H9 (cell line): ENCODE measurements at places on chromosomes 7 and 10. TPM values are rescaled to one million over a fixed set of nuclear protein-coding genes. Genes with fewer than 3 reads are reported as not detected.

The DNAJB9 gene
- total RNA-seq: 11.3 TPM in 2 replicates

The PRSS37 gene
- total RNA-seq: not detected in 2 replicates

DNA sequence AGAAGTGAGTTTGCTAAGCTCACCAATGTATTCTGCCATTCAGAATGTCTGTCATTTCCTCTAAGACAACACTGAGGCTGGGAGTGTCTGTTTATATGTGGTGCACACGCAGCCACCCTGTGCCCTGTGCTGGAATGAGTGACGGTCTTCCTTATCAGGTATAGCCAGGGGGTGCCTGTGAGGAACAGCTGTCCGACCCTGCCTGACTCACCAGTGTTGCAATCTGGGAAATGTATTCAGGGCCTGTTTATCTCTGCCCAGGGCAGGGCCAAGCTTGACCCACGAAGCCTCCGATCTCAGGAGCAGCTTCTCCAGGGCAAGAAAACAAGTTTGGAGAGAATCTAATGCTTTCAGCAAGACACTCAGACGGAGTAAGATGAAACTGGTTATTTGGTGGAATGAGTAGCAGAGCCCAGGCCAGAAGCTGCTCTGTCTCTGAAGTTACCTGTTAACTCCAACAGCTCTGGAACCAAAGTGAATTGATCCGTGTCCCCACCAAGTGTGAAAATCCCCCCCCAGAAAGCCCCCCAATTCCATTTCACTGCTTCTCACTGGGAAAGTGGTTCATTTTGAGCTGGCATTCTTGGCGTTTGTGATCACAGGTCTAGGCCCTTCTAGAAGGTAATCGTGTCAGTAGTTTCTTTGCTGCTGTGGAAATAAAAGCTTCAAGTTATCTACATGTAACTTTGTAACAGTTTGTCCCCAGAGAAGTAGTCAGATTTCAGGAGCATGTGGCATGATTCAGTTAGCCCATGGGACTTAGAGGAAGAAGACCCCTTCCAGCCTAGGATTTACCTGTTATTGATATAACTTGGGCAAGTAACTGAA is 6.1 kb upstream of the UBE2H start:
- DNase-seq: no peak

DNA sequence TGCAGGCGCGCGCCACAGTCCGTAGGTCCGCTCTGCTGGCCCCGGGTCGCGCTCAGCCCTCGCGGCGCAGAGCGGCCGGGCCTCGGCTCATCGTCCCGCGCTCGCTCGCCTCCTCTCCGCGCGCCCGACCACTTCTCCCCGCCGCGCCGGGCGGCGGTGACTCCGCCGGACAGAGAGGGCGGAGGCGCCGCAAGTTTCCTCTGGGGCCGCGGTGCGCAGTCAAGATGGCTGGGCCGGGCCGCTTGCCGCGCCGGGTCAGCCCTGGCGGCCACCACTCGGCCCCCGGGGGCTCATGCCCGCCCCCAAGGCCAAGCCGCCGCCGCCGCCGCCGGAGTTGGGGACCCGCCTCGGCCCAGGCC is 441 bp downstream of the FZD8 start:
- no peak for DNase-seq

DNA sequence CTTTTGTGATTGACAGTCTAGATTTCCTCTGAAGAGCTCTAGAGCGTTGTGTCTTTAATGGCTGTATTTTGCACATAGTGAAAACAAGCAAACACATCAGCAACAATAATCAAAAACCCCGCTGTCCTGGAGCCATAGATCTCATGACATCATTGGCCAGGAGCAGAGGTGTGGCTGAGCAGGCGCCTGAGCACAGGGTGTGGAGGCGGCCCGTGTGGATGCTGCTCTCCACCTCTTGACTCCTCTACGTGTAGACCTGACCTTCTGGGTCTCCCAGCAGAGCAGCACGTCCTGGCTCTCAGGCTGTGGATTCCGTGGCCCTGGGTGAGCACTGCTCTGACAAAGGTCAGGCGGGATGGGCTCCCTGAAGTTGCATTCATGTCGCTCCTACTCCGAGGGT is 63.0 kb upstream of the INSYN2A start:
- DNase-seq: no peak

GRCh38 chr7:85583131-85583953 is 396.5 kb upstream of the SEMA3D start:
- DNase-seq: no peak

- no peak for DNase-seq
These were observed 814.6 kb downstream of the LRMDA start for GRCh38 chr10:76245951-76246495.

- DNase-seq: no peak
These were observed 111.8 kb upstream of the FOXP2 start for GRCh38 chr7:114302858-114303257.

DNA sequence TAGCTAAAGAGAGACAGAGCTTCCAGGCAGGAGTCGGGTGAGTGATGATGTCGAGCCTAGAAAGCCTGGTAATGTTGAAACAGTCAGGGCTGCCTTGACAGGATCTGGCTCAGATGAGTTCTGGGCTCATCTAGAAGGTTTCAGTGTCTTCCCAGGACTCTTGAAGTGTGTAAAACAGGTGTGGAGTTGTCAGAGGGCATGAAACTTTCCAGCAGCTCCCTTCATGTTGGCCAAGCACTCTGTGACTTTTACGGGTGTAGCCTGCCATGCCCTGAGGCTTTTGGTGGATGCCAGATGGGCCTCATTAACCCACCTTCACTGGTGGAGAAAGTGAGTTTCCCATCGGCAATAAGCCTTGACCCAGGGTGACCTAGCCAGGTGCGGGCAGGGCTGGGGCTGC is 66.4 kb upstream of the PDCD4 start:
- no peak for DNase-seq

The SFTPA2 gene
- total RNA-seq: not detected in 2 replicates

The BMPER gene
- total RNA-seq: 0.20 and 0.57 TPM in 2 replicates

DNA sequence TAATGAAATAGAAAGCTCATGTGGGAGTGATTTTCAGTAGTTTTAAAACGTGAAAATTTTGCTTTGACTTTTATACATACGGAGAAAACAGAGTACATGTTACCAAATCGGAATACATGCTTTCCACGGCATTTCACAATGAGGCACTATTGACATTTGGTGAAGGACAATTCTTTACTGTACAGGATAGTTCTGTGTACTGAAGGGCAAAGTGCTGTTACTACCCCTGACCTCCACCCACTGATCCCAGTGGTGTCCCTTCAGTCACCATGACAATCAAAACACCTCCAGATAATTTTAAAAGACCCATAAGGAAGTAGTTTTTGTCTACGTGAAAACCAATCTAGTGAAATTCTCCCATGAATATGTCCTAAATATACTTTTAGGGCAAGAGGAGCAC is 33.1 kb upstream of the ANK3 start:
- no peak for DNase-seq

- DNase-seq: peak; percentile 36
These were observed 49.0 kb upstream of the EN2 start for GRCh38 chr7:155408651-155409586.

DNA sequence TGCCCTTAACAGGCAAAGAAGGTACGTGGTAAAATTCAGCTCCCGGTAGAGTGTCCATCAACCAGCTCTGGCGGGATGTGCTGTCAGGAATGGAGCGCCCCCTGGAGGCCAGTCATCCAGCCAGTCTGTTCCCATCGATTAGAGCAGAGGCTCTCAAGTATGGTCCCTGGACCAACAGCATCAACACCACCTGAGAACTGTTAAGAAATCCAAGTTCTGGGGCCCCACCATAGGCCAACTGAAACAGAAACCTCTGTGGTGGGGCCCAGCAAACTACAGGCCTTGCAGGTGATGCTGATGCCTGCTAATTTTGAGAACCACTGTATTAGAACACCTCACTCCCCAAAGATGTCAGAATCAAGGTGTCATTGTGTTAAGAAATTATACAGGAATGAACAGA is 109.2 kb downstream of the DPY19L1 start:
- peak; percentile 83 for DNase-seq

The VSIR gene
- total RNA-seq: 0.11 and 0.31 TPM in 2 replicates

DNA sequence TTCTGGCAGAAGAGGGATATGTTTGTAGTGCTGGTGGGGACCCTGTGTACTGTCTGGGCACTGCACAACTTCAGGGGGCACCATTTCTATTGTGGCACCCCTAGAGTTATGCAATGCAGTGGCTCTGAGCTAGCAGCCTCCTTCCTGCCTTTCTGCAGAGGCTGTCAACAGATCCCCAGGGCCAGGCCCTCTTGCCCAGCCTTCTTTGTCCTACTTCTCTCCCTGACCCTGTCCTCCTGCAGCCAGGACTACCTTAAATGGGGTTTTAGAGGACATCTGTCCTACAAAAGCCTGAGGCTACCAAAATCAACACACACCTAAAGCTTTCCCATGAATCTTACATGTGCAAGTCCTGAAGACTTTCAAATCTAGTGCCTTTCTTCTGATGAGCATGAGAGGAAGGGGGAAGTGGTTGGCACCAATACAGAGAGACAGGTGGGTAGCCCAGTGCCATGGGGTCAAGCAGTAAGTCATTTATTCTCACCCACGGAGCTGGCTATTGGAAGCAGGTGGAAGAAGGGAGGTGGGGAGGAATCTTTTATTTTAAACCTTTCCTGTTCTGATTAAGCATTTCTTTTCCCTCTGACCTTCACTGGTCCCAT is 2.4 kb downstream of the SPOCK2 start:
- peak; percentile 23 for DNase-seq

DNA sequence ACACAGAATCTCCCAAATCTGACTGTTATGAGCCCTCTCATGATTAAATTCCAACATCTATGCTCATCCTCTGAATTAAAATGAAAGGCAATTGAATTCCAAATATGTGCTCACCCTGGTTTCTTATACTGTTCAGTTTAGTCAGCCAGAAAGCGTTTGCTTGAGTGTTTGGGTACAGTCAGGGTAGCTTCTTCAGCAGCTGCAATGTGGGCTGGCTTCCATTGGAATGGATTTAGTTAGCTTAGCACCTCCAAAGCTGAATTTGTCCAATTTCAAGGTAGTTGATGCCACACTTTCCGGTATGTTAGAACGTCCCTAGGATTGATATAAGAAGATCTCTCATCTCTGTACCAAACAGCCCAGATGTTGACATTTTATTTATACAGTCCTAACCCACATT is 9.3 kb downstream of the KLHL7 start:
- DNase-seq: no peak

The TET1 gene
- total RNA-seq: 52.1 and 53.4 TPM in 2 replicates

The DOCK4 gene
- total RNA-seq: 4.8 and 4.9 TPM in 2 replicates

The CALML5 gene
- total RNA-seq: not detected in 2 replicates

The IGFBP1 gene
- not detected in 2 replicates for total RNA-seq

GRCh38 chr10:602391-603005 is 87.0 kb downstream of the DIP2C start:
- DNase-seq: no peak

DNA sequence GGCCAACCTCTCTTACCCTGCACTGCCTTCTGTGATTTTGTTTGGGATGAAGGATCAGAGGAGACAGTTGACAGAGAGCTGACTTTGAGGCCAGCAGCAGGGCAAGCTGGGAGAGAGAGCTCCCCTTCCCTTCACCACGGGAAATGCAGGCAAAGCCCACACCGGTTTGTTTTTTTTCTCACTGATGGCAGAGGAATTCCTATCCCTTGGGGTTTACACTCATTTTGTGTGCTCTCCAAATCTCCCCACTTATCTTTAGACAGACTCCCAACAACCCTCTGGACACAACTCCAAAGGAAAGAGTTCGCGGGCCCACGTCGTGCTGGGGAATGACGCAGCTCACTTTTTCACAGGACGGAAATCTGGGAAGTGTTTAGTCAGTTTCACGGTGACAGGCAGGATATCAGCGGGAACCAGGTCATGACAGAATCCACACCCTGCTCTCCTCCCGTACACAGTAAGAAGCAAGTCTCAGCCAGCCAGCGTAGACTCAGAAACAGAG is 68.3 kb upstream of the FAM171A1 start:
- peak; percentile 43 for DNase-seq

The TMEM213 gene
- total RNA-seq: 0.22 TPM in 1 of 2 replicates, not detected in the other

GRCh38 chr7:132654150-132654549 is 77.9 kb upstream of the PLXNA4 start:
- DNase-seq: peak; percentile 44

GRCh38 chr10:130747356-130747755 is 564.2 kb downstream of the TCERG1L start:
- DNase-seq: no peak

GRCh38 chr10:86139066-86139657 is 227.4 kb downstream of the GRID1 start:
- DNase-seq: peak; percentile 76

- no peak for DNase-seq
These were observed 72.7 kb downstream of the PTPRZ1 start for GRCh38 chr7:121945480-121946236.

The BTBD16 gene
- total RNA-seq: not detected in 2 replicates
